Panc1 (cell line): ENCODE measurements at places on chromosomes 12 and 14.

DNA sequence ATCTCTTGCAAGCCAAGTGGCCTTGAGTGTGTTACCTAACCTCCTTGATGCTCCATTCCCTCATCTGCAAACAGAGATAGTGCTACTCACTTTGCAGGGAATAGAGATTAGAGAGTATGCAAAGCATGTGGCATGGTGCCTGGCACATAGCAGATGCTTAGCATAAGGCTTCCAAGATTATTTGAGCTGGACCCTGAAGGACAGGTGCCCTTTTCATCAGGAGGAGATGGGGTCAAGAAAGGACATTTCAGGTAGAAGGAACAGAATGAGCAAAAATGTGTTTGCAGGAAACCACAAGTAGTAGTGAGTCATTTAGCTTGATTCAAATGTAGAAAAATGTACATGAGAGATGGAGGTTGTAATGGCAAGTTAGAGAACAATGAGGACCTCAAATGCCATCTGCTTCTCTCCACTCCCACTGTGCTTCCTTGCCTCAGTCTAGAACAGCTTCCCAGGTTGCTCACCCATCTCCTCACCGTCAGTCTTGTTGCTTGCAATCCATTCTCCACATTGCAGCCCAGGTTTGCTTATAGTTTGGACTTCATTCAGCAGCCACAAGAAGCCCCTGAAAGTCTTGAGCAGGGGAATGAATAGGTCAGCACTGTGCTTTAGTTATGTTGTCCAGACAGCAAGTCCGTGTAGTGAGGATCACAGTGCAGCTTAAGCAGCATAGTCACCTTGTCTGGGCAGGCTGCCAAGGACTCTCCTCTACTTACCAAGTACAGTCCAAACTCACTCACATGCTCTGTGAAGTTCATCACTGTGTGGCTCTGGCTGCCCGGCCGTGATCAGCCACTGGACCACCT is 536.3 kb upstream of the CCDC196 start:
- no peak for DNase-seq

DNA sequence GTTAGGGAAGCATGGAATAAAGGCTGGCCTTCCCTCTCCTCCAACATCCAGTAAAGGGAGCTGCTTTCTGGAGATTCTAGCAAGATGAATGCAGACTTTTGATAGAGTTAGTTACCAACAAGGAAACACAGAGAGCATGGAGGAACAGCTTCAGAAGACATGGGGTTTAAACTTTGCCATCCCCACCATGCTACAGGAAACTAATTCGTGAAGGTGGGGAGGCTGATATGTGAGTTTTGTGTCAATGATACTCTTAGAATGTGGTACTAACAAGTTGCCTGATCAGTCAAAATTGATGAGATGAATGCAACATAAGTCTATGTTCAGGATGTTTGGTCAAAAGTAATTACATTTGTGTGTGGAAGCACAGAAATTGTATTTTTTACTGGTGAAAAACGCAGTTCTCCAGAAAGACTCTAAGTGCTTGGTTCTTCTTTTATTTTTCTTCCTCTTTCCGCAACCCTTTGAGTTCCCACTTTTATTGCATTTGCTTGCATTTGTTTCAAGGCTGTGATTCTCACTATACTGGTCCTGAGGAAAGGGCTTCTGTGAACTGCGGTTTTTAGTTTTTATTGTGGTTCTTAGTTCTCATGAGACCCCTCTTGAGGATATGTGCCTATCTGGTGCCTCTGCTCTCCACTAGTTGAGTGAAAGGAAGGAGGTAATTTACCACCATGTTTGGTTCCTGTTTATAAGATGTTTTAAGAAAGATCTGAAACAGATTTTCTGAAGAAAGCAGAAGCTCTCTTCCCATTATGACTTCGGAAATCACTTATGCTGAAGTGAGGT is at the start of gene CLEC4A:
TSS of gene CLEC4A (plus strand) at position 494 of the 789 bp plus-strand sequence. CDS start at position 756, 262 bp downstream.
- no peak for DNase-seq

- no peak for DNase-seq
Observed at GRCh38 chr14:99233222-99234035, 38.6 kb downstream of the BCL11B start.

DNA sequence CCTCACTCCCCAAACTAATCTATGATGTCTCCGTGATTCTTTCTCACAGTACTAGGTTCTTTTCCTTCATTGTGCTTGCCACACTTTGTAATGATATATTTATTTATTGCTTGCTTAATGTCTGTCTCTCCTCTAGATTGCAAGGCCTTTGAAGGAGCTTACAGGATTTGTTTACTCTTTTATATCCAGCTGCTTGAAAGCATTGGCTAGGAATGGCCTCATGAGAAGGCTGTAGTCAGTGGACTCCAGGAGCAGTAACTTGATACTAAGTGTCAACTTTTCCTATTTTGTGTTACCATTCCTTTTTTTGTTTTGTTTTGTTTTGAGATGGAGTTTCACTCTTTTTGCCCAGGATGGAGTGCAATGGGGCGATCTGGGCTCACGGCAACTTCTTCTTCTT is 7.3 kb upstream of the FAM234B start:
- no peak for DNase-seq

DNA sequence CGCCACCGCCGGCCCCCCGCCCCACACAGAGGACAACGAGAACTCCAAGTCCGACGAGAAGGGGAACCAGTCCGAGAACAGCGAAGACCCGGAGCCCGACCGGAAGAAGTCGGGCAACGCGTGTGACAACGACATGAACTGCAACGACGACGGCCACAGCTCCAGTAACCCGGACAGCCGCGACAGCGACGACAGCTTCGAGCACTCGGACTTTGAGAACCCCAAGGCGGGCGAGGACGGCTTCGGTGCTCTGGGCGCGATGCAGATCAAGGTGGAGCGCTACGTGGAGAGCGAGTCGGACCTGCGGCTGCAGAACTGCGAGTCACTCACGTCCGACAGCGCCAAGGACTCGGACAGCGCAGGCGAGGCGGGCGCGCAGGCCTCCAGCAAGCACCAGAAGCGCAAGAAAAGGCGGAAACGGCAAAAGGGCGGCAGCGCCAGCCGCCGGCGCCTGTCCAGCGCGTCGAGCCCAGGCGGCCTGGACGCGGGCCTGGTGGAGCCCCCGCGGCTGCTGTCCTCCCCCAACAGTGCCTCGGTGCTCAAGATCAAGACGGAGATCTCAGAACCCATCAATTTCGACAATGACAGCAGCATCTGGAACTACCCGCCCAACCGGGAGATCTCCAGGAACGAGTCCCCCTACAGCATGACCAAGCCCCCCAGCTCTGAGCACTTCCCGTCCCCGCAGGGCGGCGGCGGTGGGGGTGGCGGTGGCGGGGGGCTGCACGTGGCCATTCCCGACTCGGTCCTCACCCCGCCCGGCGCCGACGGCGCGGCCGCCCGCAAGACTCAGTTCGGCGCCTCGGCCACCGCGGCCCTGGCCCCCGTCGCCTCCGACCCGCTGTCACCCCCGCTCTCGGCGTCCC is 150.9 kb downstream of the EGLN3 start:
- DNase-seq: no peak

GRCh38 chr12:55659486-55660385 is 23.0 kb downstream of the OR10P1 start:
- DNase-seq: no peak

DNA sequence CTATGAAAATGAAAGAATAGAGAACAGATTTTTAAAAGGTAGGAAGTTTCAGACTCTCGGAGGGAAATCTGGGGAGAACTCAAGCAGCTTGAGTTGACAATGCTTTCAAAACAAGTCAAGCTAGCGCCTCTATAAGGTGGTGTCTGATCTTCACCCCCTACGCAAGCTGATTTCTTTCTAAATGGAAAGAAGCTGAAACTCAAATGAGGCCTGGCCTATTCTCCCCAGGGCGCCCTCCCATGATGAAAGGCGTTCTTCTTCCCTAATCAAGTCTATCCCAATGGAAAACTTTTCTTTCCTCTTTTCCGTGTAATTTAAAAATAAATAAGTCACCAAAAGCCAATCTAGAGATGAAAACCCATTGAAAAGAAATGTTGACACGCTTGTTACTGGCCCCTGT is 20.6 kb downstream of the PTHLH start:
- no peak for DNase-seq

DNA sequence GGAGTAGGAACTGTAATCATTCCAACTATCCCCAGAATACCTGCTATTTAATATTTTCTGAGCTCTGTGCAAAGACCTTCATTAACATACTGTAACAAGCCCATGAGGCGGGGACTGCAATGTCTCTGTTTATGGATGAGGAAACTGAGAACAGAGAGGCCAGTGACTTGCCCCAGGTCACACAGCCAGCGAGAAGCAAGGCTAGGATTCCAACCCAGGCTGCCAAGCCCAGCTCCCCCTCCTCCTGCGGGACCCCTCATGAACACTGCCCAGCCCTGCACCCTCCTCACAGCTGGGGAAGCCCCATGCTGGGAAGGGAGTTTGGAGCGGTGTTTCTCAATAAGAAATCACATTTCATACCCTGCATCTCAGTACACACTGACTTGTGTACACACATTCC is 10.9 kb downstream of the HVCN1 start:
- DNase-seq: no peak
